ENCODE measurements at places on chromosomes 2 and 18.

GRCh38 chr2:37599688-37600525 lies 71.5 kb downstream of the CDC42EP3 start:
- no peak for DNase-seq

DNA sequence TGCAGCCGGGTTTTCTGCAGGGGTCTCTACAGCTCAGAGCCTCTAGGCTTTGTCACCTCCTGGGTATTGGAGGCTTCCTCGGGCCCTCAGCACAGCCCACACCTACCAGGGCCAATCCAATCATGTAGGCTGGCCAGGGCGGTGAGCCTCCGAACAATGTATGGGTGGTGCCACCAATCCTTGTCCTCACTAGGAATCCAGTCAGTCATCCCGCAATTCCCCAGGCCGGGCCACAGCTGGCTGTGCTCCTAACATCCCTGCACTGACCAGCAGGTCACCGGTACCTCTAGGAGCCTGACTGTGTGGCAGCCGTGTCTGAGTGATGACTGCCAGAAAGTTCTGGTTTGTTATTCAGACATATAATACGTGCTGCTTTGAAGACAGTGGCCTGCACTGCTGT lies 129.4 kb downstream of the SH3RF3 start:
- DNase-seq: no peak

GRCh38 chr18:9991011-9992000 lies 77.5 kb downstream of the VAPA start:
- no peak for DNase-seq

GRCh38 chr18:5439986-5440696 lies 103.7 kb downstream of the EPB41L3 start:
- DNase-seq: no peak

- DNase-seq: peak; percentile 5
Observed at GRCh38 chr18:8221452-8221851, 387.8 kb upstream of the RAB12 start.

GRCh38 chr2:228689053-228689452 lies 507.6 kb upstream of the SPHKAP start:
- DNase-seq: peak; percentile 12

DNA sequence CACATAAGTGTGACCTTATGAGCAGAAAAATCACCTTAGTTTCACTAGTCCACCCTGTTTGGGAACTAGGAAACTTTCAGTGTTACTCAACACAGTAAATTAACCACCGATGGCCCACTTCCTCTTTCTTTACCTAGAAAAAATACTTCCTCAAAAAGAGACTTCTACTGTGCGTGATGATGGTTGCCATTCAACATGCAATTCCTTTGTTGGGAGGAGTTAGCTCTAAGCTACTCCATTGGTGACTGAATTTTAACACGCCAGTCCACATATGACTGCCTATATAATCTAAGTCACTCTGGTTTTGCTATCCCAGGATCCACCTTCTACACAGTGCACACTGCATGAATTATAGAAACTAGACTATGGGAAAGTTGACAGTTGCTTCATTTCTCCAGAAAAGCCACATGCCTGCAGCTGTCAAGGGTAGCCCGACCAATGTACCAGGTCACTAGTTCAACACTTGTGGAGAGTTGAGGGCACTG lies 47.8 kb upstream of the REG3G start:
- no peak for DNase-seq

DNA sequence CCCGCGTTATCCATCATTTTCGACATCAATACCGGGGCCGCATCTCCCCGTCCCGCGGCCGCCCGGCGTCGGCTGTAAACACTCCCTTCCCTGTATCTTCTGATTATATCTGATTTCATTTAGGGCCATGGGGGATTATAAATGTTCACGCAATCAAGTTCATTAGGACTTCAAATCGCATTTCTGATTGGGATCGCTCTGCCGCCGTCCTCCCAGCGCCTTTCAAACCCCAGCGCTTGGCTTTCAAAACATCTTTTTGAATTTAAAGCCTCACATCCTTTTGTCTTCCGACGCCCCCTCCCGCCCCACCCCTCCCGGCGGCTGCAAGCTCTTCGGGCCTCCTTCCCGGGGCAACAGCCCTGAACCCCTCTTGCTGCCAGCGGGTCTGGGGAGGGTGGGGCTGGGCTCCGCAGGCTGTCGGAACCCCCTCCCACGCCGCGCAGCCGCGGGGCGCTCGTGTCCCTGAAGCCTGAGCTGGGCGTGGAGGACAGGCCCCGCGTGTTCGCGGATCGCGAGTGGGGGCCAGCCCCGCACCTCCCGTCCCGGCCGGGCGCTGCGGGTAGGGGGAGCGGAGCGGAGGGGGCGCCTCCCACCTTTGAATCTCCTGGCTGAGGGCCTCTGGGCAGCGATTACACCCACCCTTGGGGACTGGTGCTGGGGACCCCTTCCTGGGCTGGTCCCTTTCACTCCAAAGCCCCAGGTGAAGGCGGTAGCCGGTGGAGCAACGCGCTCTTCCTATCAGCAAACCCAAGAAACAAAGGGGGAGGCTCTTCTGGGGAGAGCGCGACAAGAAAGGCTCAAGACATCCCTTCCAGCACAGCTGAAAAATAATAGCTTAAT lies 11.3 kb upstream of the GBX2 start:
- DNase-seq: no peak

DNA sequence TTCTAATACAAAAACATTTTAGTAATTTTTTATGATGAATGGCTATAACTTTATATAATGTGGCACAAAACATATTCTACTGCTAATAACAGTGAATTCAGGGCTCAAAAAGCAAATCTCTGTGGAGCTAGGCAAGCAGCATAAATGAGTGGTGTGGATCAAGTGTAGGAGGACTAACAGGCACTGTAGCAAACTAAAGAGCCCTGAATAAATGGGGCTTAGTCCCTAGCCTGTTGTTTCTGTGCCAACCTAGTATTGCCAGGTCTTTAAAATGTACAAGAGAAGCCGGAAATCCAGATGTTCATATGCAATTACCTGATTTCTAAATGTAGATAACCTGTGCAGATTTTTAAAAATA lies 18.5 kb downstream of the REL start:
- DNase-seq: no peak

- no peak for DNase-seq
Observed at GRCh38 chr2:219180961-219181360, 2.9 kb downstream of the RETREG2 start.

DNA sequence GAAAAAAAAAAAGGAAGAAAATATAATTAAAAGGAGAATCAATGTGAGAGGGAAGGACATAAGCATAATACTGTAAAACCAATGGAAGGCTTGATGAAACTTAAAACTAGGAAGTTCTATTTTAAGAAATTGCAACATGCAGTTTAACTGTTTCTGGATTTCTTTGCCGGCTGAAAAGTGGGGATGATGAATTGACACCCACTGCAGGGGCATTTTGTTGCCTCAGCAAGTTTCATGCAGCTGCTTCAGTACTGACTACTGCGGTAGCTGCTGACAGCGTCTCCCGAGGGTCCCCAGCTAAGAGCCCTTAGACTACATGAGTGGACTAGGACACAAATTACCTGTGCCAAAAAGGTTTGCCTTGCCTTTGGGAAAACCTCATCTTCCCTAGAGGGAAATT lies 69.2 kb downstream of the B3GNT2 start:
- DNase-seq: no peak

GRCh38 chr18:42534313-42534712 lies 579.3 kb downstream of the PIK3C3 start:
- DNase-seq: peak; percentile 53

All from NCI-H1092 treated with DMSO at 0.1 percent for 48 hours (cell line).